ENCODE measurements at places on chromosomes 1 and 21.

- DNase-seq: no peak
Measured at GRCh38 chr21:31609081-31609480, 50.4 kb upstream of the SOD1 start.

- peak; percentile 40 for DNase-seq
Measured at GRCh38 chr21:37166733-37167132, 93.7 kb downstream of the TTC3 start.

GRCh38 chr1:216521477-216521876, 98.2 kb upstream of the USH2A start:
- no peak for DNase-seq

GRCh38 chr1:221694109-221694508, 47.8 kb downstream of the DUSP10 start:
- DNase-seq: no peak

DNA sequence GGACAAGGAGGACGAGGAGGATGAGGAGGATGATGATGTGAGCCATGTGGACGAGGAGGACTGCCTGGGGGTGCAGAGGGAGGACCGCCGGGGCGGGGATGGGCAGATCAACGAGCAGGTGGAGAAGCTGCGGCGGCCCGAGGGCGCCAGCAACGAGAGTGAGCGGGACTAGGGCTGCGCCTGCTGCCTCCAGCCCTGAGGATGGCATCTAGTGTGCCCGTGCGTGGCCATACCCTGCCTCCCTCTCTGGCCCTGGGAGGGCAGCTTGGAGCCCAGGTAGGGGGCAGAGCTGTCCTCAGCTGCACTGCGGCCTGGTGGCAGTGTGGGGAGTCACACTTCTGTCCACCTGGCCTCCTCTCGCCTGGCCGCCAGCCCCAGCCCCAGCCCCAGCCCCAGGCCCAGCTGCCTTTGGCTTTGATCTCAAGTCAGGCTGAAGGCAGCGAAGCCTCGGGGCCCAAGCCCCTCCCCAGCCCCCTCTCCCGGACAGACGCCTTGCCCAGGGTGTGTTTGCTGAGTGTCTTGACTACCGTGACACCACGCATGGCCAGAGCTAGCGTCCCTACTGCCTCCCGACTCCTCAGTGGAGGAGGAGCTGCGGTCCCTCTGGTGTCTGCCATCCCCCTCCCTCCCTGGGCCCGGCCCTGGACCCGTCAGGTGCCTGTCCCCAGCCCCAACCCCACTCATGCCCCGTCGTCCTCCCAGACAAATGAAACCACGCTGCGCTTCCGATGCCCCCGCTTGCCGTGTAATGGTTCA, 155.2 kb downstream of the PEX14 start:
- no peak for DNase-seq

DNA sequence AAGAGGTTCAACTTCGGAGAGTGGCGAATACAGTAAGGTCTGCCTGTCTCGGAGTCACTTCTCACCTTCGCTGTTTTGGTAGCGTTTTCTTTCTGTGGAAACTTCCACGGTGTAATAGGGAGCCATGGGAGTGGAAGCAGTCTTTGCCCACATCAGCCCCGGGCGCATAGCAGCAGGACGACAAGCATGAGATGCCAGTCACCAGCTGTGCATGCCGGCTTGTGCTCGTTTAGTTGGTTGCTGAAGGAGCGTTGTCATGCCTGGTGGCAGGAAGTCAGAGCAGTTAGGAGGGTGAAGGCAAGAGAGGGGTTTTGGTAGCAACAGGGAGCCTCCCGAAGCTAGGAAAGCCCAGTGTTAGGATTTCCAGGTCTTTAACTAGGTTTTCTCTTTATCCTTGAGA, 58.8 kb downstream of the MRPS6 start:
- DNase-seq: no peak

GRCh38 chr1:205048382-205048781, 5.4 kb downstream of the CNTN2 start:
- no peak for DNase-seq

- no peak for DNase-seq
Measured at GRCh38 chr1:209609791-209610630, 26.5 kb downstream of the CAMK1G start.

DNA sequence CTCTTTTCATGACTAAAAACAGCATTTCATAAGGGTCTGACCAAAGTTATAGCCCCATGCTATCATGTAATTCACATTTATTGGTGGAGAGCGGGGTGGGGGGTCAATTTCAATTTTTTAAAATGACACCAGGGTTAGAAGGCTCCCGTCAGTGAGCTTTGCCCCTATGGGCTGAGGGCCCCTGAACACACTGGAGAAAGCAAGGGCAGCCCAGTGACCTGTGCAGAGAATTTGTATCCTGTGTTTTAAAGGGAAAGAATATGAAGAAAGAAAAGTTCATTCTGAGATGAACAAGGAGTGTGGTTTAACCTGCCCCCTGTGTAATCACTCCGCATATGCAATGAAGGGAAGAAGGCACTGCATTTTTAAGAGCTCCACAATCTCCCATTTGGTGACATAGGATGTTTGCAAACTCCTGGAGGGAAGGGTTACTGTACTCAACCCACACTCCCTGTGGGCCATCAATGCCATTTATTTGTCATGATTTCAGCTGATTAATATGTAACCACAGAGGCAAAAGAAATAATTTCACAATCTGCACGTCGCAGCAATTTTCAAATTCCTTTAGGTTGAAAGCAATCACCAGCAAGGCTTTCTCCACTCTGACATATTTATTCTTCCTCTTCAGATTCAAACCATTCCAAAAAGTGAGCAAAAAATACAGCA, 95.6 kb downstream of the ZNF281 start:
- no peak for DNase-seq

GRCh38 chr1:52677076-52677806, 20.9 kb downstream of the COA7 start:
- no peak for DNase-seq

DNA sequence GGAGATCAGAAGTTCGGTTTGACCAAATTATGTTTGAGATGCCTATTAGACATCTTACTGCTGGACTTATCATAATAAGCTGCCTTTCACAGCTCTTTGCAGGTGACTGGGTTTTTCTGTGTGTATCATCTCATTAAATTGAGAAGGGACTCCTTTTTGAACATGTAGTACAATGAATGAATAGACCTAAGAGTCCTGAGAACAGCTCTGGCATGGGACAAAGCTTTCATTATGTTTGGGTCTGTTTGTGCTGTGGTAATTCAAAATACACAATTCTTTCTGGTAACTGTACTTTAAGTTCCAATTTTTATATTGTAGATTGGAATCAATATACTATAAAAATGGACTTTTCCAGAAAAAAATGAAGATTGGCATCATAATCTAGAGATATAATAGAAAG, 312.3 kb downstream of the TM2D1 start:
- no peak for DNase-seq

DNA sequence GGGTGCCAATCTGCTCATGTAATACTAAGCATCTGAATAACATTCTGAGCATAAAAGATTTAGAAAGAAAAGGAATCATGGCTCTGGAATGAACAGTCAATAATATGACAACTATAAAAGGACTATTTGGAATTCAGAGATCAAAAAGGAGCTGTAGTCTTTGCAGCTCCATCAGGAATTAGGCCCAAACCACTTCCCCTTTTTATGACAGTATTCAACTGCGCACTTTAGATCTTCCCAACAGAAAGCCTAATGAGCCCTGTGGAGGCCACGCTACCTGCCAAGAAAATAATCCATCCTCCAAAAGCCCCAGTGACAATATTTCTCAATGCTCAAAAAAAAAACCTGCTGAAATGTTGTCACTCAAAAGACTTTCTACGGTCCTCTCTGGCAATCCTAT, 163.2 kb downstream of the SNX7 start:
- DNase-seq: no peak

DNA sequence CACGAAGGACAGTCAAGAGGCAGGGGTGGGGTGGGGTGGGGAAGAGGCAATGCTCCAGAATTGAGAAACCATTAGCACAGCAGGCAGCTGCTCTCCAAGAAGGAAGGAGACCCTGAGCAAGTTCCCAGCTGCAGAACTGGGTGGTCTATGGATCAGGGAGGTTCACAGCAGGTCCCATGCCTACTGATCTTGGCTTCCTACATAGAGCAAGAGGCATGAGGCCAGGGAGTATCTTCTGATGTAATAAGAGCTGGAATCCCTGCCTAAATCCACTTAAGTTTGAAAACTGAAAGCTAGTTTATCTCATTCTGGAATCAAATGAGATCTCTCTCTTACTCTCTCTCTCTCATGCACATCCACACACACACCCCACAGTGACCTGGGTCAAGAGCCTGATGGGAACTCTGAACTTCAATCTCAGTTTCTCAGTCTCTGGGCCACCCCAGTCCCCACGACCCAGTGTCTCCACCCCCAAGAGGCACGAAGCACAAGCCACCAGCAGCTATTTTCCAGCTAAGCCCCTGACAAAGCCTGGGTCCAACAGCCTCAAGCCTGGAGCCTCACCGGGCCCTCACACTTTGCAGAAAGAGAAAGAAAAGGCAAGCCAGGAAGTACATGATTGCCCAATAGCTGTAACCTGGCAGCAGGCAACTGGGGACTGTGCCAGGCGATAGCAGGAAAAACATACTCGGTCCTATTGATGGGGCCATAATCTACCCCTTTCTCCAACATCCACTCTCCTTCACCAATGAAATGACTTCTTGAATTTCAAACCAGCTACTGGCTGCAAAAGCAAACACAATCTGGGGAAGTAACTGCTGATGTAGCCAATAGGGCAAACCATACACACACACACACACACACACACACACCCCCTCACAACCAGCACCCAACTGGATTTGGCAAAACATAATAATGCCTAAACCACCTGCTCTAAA, 2.2 kb downstream of the NUAK2 start:
- peak; percentile 91 for DNase-seq

- DNase-seq: no peak
Measured at GRCh38 chr1:173249349-173249748, 42.2 kb upstream of the TNFSF4 start.

- no peak for DNase-seq
Measured at GRCh38 chr1:19421365-19421764, 64.0 kb downstream of the CAPZB start.

- peak; percentile 12 for DNase-seq
Measured at GRCh38 chr1:177907000-177907399, 62.9 kb downstream of the SEC16B start.

DNA sequence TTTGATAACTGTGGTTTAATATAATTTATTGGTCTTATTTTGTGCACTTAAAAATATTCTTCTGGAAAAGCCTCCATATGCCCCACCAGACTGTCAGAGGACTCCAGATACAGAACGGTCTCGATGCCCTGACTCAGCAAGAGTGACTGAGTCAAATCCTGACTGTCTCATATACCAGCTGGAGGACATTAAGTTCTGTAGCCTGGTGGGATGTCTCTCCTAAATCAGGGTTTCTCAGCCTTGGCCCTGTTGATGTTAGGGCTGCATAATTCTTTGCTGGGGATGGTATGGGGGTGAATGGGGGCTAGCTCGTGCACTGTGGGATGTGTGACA, 67.7 kb upstream of the TLR5 start:
- no peak for DNase-seq

DNA sequence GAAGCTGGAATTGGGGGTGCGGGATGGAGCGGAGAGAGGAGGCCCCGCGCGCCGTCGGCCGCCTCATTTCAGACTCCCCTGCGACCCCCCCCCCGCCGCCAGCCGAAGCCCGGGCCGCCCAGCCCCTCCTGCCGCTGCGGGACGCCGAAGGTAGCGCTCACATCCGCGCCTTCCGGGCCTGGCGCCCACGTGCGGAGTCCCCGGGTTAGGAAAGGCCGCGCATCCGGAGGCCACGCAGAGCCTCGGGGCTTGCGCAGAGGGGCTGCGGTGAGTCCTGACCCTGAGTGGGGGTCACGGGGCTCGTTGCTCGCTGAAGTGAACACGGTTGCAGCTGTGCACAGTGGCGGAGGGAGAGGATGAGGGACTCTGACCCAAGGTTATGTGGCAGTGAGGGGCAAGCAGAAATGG, 552 bp upstream of the ZNF496 start:
- DNase-seq: peak; percentile 0

DNA sequence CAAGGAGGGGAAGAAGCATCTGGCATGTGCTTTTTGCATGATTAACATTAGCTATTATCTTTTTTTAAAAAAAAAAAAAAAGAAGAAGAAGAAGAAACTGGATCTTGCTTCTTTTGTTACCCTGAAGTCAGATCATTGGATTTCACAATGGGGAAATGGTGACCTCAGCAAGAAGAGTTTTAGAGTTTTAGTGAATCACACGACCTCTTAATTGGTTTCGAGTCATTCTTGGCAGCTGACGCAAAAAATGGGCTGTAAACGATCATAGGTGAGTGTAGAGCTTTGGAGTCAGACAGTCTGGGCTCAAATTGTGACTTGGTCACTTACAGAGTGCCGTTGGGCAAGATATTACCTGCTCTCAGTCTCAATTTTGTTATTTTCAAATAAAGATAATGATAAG, 33.3 kb upstream of the PGBD5 start:
- peak; percentile 72 for DNase-seq

DNA sequence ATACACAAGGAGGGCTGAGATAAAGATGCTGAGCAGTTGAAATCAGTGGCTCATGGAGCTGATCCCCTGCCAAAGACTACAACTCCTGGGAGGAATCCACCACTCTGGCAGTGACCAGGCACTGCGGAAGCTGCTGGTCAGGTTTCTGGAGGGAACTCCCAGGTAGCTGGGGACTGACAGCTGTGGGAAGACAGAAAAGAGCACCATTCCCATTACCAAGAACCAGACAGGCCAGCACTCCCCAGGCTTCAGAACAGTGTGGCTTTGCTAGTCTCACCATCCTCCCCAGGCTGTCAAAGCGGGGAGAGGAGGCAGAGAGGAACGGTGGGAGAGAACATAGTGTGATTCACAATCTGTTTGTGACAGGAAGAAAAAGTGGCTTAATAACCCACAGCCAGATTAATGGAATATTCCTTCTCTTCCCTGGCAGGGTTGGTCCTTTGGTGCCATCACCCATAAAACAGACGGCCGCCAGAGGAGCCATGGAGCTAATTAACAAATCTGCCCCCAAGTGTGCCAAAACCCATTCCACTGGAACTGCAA, 92.1 kb downstream of the MAB21L3 start:
- no peak for DNase-seq

DNA sequence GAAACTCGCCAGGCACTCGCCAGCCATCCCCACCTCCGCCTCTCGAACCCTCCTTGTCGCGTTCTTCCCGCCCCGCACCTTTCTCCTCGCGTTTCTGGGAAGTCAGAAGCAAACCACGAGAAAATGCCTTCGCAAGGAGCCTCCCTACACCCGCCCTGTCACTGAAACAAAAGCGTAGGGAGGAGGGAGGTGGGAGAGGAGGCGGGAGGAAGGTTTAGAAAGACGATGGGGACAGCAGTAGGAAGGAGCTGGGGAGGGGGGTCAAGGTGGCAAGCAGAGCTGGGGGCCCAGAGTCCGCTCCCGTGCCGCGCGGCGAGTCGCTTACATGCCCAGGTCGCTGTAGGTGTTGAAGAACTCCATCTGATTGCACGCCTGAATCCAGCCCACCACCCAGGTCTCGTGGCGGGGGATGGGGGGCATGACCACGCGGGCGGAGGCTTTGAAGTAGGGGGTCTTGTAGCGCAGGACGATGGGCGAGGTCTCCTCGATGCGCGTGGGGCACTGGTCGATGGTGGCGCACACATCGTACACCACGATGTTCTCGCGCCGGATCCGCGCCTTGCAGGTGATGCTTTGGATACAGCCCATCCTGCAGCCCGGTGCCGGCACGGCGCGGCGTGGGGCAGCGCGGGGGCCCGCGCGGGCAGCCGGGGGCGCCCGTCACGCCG, 1.0 kb downstream of the FAM78B start:
- no peak for DNase-seq

- no peak for DNase-seq
Measured at GRCh38 chr1:44811234-44811633, 2.9 kb downstream of the BTBD19 start.
